ENCODE measurements at places on chromosomes 16 and 17.

GRCh38 chr16:69112285-69113129, 7.1 kb downstream of the HAS3 start:
- DNase-seq, result no peak

DNA sequence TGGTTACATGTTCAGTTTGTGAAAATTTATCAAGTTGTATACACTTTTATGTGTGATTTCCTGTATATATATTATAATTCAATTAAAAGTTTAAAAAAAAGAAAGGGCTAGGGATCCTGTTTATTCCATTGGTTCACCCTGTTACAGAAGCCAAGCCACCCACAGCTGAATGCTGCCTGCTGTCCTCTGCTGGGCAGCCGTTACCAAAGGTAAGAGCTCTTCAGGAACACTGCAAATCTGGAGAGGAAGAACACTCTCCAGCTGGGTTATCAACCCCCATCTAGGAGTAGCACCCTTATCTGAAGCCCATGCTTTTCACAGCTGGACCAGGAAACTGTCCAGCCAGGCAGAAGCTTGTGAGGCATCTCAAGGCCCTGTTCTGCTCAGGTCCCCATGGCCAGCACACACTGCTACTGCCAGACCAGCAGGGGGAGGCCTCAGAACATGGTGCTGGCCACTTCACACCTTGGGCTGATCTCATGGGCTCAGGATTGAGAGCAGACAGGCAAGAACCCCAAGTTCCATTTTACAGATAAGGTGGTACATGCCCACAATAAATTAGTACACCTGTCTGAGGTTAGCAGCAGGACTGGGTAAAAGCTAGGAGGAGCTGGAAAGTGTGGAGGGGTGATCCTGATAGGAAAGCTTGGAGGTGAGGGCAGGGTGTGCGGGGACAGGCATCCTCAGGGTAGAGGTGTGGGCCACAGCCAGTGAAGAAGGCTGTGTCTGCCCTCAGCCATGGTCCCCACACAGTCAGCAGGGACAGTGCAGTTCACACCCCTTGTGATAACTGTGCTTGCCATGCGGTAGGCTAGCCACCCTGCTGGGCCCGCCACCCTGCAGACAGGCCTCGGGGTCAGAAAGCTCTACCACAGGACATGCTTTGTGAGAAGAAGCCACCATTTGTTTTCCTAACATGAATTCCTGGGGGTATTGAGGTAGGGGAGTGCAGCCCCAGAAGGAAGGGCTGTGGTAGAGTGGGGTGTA, 54.3 kb upstream of the SREBF1 start:
- DNase-seq, result no peak

DNA sequence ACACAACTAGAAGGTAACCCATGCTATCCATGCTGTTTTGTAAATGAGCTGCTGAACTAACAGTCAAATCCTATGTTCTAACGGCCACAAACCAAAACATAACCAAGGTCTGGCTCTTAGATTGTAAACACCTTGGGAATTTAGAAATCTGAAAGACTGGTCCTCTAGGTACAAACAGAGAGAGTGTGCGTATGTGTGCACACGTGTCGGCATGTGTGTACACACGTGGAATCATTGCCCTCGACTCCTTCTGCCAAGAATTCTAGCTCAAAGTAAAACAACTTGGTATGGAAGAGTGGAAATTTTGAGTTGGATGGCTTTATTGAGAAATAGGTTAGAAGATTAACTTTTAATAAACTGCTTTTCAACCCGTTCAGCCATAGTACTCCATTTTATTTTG, 18.1 kb upstream of the GHDC start:
- DNase-seq, result no peak

GRCh38 chr16:6888531-6888930, 444.1 kb upstream of the RBFOX1 start:
- DNase-seq, result no peak

DNA sequence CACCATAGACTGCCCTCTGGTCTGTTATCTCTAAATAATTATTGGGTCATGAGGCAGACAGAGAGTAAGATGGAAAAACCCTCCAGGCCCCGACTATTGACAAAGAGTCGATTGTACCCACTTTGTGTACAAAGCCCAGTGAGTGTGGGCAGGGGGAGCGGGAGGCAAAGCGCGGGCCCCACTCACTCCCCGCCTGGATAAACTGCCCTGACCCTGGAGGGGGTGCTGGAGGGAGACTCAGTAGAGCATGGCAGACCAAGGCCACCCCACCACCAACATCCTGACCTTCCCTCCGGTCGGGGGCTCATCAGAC, 11.2 kb upstream of the CPSF4L start:
- no peak for DNase-seq

DNA sequence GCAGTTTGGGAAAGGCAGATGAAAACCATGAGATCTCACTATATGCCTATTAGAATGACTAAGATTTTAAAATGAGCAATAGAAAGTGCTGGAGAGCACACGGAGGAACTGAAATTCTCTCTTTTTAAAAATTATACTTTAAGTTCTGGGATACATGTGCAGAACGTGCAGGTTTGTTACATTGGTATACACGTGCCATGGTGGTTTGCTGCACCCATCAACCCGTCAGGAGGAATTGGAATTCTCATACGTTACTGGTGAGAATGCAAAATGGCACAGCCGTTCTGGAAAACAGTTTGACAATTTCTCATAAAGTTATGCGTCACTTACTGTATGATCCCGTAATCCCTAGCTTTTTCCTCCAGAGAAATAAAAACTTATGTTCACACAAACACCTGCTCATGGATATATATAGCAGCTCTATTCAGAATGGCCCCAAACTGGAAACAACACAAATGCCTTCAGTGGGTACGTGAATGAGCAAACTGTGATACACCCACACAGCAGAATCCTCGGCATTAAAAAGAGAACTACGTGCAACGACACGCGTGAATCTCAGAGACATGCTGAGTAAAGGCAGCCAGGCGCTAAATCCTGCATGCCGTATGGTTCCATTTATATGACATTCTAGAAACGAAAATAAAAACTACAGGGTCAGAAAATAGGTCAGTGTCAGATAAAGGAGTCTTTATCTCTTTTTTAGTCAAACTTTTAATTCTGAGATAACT, 11.8 kb downstream of the PIK3R6 start:
- no peak for DNase-seq

GRCh38 chr17:48541577-48542113, 3.3 kb downstream of the HOXB2 start:
- DNase-seq, result peak; percentile 70

GRCh38 chr16:25106567-25107465, 4.7 kb upstream of the LCMT1 start:
- DNase-seq, result peak; percentile 89

- no peak for DNase-seq
Measured at GRCh38 chr16:63530974-63531373, 1494.7 kb upstream of the CDH8 start.

DNA sequence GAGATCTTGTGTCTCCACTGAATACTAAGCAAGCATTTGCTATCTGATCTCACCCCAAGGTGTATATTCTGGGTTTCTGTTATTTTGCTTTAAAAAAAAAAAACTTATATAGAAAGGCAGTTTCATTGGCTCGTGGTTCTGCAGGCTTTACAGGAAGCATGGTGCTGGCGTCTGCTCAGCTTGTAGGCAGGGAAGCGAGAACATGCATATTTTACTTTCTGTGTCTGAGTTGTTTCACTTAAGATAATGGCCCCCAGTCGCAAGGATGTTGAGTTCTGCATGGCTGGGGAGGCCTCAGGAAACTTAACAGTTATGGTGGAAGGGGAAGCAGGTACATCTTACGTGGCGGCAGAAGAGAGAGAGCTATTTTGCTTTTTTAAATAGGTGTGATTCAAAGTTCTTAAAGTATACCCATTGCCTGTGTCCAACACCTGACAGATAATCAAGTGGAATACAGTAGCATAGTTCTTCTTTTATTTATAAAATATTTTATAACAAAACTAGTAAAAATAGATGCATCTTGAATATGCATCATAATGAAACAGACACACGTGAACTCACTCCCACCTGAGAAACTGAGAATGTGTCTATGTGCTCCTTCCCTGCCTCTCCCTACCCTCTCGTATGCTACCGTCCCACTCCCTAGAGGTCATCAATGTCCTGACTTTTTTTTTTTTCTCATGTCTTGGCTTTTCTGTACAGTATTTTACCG, 15.4 kb upstream of the ARHGAP17 start:
- no peak for DNase-seq

- peak; percentile 27 for DNase-seq
Measured at GRCh38 chr16:84117494-84117843, 727 bp upstream of the MBTPS1 start.

DNA sequence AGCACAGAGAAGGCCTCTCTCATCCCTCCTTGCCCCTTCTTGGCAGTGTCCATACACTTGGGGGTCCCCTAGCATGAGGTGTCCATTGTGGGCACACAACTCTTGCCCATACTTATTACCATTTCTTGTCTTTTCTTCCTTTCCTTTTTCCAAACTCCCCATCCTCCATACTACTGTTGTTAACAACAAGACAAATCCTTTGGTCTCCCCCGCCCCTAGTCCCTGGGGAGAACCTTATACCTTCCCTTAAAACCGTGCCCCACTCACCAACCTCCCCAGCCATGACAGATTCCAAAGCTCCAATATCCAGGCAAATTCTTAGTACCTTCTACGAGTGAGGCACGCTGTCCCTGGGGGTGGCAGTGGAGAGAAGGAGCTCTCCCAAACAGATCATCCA, 82.9 kb downstream of the GAS7 start:
- DNase-seq, result no peak

- DNase-seq, result no peak
Measured at GRCh38 chr16:89118361-89119165, 24.9 kb downstream of the ACSF3 start.

- no peak for DNase-seq
Measured at GRCh38 chr17:1644493-1645206, 882 bp downstream of the SCARF1 start.

GRCh38 chr17:50986989-50987660, 121.0 kb upstream of the TOB1 start:
- no peak for DNase-seq

DNA sequence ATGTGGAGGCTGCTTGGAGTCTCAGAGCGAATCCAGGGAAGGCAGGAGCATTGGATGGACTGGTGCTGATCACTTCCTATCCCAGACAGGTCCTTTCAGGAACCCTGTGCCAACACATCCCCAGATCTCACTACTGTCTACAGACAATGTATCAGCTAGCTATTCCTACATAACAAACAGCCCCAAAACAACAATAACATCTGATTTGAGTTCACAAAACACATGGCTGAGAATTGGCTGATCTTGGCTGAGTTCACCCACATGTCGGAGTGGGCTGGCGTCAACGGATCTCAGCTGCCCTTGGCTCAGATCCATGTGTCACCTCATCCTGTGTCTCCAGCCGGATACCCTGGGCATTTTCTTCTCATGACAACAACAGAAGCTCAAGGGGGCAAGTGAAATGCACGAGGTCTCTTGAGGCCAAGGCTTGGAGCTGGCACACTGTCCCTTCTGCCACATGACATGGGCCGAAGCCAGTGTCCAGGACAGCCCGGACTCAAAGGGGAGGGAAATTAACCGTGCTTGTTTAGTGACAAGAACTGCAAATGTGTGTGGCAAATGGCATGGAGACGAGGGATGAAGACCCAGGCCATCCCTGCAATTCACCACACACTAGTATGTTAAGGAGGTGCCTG, 18.7 kb downstream of the SNX20 start:
- no peak for DNase-seq

- DNase-seq, result no peak
Measured at GRCh38 chr17:68020409-68020756, 15.2 kb upstream of the KPNA2 start.

- DNase-seq, result no peak
Measured at GRCh38 chr16:75620326-75621169, 2.5 kb downstream of the ADAT1 start.

- peak; percentile 78 for DNase-seq
Measured at GRCh38 chr17:18260332-18261145, at the start of gene MIEF2. Gene MIEF2 (plus strand): TSS chr17:18260662. CDS start chr17:18262721, 2,059 bp downstream.

- DNase-seq, result no peak
Measured at GRCh38 chr17:50637829-50638605, 3.3 kb downstream of the ABCC3 start.

GRCh38 chr16:8887431-8887765, 5.2 kb downstream of the LITAFD start:
- DNase-seq, result no peak

GRCh38 chr17:63949576-63950250, 17.6 kb upstream of the CD79B start:
- no peak for DNase-seq

DNA sequence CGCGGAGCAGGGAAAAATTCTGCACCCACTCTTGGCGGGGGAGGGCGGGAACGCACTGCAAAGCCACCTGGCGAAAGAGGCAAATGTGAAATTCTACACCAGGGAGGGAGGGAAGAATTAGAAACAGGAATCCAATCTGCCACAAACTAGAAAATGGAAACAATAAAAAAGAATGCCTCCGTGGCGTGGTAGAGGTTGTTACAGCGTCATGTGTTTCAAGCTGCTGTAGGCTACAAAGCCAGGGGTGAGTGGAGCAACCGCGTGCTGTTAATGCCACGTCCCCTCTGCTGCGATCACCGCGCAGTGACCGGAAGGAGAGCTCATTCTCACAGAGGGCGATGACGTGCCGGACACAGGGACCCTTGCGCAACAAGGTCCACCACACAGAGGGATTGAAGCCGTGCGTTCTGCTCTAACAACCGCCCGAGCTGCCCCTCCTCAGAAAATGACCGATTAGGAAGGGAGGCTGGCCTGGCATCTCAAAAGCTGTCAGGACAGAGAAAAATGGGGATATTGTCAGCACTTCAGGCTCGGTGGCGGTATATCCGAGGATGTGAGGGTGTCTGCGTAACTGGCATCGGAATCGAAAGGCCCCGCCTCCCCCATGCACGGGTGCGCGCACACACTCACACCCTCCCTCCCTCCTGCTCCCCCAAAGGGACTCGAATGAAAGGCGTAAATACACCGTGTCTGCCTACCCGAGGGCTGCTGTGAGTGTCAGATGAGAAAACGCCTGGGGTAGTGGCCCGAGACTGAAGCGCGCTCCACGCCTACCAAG, 70.8 kb upstream of the TNRC6C start:
- peak; percentile 44 for DNase-seq

- DNase-seq, result no peak
Measured at GRCh38 chr17:62092784-62093183, 27.7 kb upstream of the MED13 start.

- DNase-seq, result no peak
Measured at GRCh38 chr16:2238838-2239675, 2.8 kb downstream of the DNASE1L2 start.

GRCh38 chr17:78522031-78522809, 55.0 kb downstream of the DNAH17 start:
- DNase-seq, result no peak

Data from NCI-H1092 (cell line).